Left cardiac atrium (tissue), 4 donors: ENCODE measurements at places on chromosomes 11 and 22. TPM values are rescaled to one million over a fixed set of nuclear protein-coding genes. Genes with fewer than 3 reads are reported as not detected.
A peak's percentile ranks its signal among the peaks of the same experiment; 100 is the strongest.

- DNase-seq = no peak
Observed at GRCh38 chr22:47238690-47239473, 476.4 kb downstream of the TBC1D22A start.

DNA sequence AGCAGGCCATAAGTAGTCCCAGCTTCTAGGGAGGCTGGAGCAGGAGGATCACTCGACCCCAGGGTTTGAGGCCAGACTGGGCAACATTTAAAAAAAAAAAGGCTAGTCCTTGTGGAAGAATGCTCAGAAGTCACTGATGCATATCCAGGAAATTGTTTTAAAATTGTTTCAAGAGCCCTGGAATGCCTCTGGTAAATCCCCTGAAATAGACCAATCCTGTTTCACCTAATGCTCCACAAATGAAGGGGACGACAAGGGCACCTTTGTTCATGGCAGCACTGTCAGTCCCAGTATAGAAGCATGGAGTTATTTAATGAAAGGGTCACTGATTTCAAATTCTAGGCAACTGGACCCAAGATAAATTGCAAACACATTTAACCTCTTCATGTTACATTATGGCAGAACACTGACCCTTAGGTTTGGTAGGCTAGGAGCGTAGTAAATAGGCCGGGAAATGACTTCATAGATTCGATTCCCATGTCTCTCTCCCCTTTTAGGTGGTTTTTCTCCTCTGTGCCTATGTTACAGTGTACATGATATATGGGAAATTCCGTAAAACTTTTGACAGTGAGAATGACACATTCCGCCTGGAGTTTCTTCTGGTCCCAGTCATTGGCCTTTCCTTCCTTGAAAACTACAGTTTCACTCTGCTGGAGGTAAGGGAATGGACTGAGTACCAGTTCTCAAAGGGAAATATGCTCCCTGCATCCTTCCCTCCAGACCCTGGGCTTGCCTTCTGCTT is 11.4 kb downstream of the KDELR3 start:
- no peak for DNase-seq

DNA sequence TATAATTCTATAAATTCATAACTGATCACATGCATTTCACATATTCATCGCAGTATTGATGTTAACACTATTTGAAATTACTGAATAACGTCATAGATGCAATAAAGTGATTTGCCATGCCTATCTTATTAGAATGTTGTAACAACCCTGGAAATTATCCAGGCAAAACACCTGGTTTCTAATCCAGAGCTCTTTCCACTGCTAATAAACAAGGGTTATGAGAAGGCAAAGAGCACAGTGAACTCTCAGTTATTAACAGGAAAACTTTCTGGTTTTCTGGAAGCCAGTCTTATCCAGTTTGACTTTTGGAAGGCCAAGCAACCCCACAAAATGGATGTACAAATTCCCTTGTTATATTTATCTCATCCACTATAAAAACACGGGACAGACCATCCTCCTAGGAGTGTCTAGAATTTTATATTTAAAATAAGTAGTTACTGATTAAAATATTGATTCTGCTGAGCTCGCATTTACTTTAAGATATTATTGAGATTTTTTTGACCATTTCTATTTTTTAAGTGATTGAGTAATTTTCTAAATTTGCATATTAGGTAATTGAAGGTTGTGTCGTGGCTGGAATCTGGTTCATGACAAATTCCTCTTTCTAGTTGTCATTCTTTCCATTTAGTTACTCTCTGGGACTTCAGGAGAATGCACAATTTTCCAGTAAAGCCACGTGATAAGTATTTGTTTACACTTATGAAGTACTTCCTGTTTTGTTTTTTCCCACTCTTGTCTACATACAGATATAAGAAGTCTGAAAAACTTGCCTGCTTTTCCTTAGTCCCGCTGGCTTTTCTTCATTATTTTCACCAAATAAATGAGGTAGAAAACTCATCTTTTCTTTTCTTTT is 47.9 kb downstream of the DCUN1D5 start:
- DNase-seq = no peak

GRCh38 chr22:41504397-41504796 is 35.5 kb downstream of the ACO2 start:
- DNase-seq = peak; percentile 64

- DNase-seq = no peak
Observed at GRCh38 chr11:112175599-112175952, 264 bp downstream of the BCO2 start.

DNA sequence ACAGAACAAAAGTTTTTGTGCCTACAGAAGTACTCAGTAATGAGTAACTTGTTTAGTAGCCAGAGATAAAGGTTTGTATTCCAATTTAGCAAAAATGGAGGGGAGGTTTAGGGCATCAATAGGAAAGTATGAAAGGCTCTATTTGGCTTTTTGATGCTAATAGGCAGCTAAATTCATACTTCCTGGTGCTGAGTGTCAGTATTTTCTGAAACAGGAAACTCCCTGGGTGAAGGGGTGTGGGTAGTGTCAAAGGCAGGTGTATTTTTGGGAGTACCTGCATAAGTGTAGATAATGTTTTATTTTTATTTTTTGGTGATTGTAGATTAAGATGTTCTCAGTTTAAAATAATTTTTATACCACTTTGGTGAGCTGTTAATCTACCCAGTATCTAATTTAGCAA is 29.3 kb upstream of the MMP7 start:
- DNase-seq = no peak

- no peak for DNase-seq
Observed at GRCh38 chr11:70205049-70205725, 2.1 kb downstream of the FADD start.

- no peak for DNase-seq
Observed at GRCh38 chr11:19786644-19787043, 74.0 kb downstream of the NAV2 start.

GRCh38 chr11:109192864-109193263 is 229.1 kb upstream of the C11orf87 start:
- no peak for DNase-seq

GRCh38 chr11:126997196-126997595 is 3.4 kb downstream of the KIRREL3 start:
- DNase-seq = no peak

DNA sequence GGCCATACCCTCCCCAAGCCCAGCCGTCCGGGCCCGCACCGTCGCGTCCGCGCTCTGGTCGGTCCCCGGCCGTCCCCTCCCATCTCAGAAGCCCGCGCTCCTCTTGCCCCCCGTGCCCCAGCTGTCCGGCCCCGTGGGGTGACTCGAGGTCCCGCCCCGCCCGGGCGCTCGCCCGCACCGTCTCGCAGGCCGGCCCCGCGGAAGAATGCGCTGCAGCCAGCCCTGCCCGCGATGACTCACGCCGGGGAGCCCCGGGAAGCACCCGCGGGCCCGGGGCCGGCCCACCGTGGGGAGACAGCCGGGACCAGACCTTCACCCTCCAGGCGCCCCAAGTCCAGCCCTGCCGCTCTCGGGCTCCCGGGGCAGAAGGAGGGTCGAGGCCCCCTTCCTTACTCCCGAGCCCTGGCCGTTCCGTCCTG is 320 bp upstream of the PHLDA2 start:
- DNase-seq = peak; percentile 71

GRCh38 chr22:42768385-42769035 is 47.8 kb upstream of the A4GALT start:
- no peak for DNase-seq

OR2D3 gene
- not detected for total RNA-seq

GRIK4 gene
- total RNA-seq = 0.55 TPM

ACAD8 gene
- 25.7 TPM for total RNA-seq
